ENCODE measurements at places on chromosomes 12 and 14. TPM values are rescaled to one million over a fixed set of nuclear protein-coding genes. Genes with fewer than 3 reads are reported as not detected.

Gene GNPTAB
- 51.3 TPM for total RNA-seq

GRCh38 chr12:47839214-47839876 is 19.6 kb upstream of the HDAC7 start:
- no peak for DNase-seq

DNA sequence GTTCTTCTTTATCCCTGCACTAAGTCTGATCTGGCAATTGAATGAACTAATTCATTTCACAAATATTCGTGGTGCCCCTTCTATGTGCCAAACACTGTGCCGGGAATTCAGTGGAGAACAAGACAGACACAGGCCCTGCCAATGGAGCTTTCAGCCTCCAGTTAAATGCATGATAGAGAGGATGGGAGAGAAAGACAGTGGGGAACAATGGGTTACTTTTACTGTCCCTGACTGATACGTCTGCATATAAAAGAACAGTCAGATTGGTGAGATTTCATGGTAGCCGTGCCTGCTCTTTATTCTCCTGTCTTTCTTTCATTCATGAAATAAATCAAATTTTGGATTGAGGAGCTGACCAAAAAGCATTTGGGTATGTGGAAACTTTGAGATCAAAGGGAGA is 78.5 kb downstream of the TMEM117 start:
- DNase-seq = no peak

- no peak for DNase-seq
Measured at GRCh38 chr12:108257004-108257403, 82.1 kb downstream of the CMKLR1 start.

Gene ASPG
- 0.46 TPM for total RNA-seq

Gene B4GALNT3
- 20.3 TPM for total RNA-seq

- no peak for DNase-seq
Measured at GRCh38 chr12:80353254-80353653, 90.8 kb upstream of the PTPRQ start.

DNA sequence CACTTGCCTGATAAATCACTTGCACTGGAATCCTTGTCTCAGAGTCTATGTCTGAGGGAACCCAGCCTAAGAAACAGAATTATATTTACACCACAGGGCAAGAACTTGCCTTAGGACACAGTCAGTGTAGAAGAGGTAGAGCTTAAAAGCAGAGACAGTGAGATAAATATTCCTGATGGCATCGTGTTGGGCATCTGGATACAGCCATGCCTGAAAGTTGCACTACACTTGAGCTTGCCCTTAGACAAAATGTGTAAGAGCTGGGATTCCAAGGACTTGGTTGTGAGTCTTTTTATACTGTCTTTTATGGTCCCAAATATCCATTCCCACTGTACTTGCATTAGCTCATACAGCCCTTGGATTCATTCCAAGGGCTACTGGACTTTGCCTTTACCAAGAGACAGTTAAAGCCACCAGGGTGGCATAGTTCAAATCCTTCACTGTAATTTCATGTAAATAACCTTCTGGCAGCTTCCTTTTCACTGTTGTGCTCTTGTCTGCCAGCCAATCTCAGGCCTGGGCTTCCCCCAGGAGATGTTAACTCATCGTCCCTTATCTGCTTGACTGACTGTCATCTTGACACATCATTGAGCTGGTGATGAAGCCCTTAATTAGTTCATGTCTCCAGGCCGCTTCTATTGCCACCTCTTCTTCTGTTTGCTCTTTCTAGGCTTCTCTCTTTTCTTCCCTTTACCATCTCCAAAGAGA is 577.9 kb upstream of the TBX3 start:
- DNase-seq = no peak

Gene MGP
- total RNA-seq = not detected

- no peak for DNase-seq
Measured at GRCh38 chr12:14185427-14186192, 179.9 kb upstream of the ATF7IP start.

GRCh38 chr12:132182711-132183365 is 38.6 kb downstream of the NOC4L start:
- no peak for DNase-seq
